ENCODE measurements at places on chromosomes 6 and 20.

- DNase-seq: no peak
Measured at GRCh38 chr20:34015401-34016335, 22.0 kb downstream of the RALY start.

DNA sequence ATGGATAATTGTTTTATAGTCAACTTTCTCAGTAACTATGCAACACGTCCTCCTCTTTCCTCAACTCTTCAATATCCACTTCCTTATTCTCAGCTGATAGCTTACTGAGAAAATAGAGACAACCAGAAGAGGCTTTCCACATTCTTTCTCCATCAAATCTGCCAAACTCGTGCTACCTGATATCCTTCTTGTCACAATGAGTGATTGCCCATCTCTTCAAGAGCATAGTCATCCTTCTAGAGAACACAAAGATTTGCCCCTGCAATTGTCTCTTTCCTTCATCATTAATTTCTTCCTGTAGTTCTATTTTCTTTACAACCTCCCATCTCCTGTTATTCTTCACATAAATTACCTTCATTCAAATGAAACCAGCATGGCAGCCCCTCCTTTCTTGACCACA is 75.9 kb upstream of the RGS17 start:
- DNase-seq: no peak

- DNase-seq: no peak
Measured at GRCh38 chr6:131122007-131122406, 13.3 kb upstream of the AKAP7 start.

- DNase-seq: no peak
Measured at GRCh38 chr6:27260836-27261375, 13.4 kb downstream of the PRSS16 start.

GRCh38 chr6:43547222-43547621 is 28.6 kb downstream of the XPO5 start:
- DNase-seq: no peak

- no peak for DNase-seq
Measured at GRCh38 chr20:46220455-46221207, 87.7 kb downstream of the CDH22 start.

- no peak for DNase-seq
Measured at GRCh38 chr6:47358440-47359225, 48.9 kb upstream of the TNFRSF21 start.

GRCh38 chr6:168949981-168950857 is 303.4 kb downstream of the THBS2 start:
- DNase-seq: no peak

- DNase-seq: no peak
Measured at GRCh38 chr6:16244869-16245451, 6.6 kb downstream of the GMPR start.

GRCh38 chr6:136788069-136788902 is 4.0 kb downstream of the MAP3K5 start:
- DNase-seq: no peak

- DNase-seq: no peak
Measured at GRCh38 chr6:68990317-68990716, 355.2 kb downstream of the ADGRB3 start.

Data from vagina (tissue), 2 donors.